Stromal cell of bone marrow (primary cell): ENCODE measurements at places on chromosomes 2 and 18.

- DNase-seq, result no peak
Observed at GRCh38 chr2:58047373-58047935, 848 bp downstream of the VRK2 start.

DNA sequence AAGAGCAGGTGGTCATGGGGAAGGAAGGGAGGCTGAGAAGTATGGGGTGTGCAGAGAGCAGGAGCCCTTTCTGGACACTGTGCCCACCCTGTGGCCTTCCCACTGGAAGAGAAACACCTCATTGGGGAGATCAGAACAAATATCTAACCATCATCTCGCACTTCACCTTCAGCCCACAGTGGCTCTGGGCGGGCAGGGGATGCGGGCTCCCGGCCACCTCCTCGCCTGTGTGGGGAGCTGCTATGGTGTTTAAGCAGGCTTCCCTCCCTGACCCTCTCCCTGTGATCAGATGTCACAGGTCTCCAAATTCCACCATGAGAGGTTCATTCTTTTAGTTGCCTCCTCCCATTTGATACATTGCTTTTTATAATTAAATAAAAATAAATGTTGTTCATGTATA lies 5.0 kb downstream of the FBLN7 start:
- no peak for DNase-seq

DNA sequence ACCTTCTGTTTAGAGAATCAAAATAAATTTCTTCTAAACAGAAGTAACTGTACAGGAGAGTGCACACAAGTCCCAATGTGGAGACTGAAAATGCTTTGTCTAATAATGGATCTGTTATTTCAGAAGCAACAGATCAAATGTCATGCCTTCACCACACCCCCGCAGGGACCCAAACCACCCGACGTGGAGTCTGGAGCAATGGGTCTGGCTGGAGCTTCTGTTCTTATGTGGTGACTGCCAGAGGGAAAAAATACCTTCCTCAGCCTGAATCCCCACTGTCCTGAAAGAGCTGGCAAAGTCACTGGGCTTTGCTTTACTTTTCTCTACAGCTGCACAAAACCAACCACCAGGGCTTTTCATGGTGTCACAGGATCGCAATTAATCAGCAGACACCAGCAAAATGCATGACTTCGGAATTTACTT lies 119.0 kb upstream of the ZFP36L2 start:
- DNase-seq, result peak; percentile 38

DNA sequence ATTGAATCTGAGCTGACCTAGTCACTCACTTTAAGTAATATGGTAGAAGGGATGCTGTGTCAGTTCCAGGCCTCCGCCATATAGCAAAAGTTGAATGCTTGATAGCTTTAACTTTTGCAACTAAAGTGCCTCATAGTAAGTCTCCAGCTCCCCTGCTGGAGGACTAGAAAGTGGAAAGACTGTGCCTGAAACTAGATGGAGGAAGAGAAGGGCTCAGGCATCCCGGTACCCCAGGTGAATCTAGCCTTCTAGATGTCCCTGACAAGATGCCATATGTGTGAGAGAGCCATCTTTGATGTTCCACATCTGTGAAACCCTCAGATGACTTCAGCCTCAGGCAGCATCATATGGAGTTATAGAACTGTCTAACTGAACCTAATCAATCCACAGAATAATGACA lies 21.0 kb downstream of the OTX1 start:
- DNase-seq, result no peak

DNA sequence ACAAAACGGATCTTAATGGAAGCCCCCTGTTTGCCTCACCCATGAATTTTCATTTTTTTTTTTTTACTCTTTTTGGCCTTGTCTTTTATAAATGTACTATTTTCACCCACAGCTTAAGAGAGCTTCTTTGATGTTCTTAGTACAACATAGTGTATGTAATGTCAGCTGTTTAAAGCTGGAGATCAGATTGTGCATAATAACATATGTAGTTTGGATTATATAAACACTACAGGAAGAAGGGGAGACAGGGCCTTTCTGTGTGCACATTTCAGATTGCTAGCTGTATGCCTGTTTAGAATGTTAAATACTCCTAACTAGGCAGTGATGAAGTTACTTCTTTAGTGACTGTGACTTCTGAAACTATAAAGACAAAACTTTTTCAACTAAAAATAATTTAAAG lies 2.1 kb upstream of the TANC1 start:
- DNase-seq, result no peak

DNA sequence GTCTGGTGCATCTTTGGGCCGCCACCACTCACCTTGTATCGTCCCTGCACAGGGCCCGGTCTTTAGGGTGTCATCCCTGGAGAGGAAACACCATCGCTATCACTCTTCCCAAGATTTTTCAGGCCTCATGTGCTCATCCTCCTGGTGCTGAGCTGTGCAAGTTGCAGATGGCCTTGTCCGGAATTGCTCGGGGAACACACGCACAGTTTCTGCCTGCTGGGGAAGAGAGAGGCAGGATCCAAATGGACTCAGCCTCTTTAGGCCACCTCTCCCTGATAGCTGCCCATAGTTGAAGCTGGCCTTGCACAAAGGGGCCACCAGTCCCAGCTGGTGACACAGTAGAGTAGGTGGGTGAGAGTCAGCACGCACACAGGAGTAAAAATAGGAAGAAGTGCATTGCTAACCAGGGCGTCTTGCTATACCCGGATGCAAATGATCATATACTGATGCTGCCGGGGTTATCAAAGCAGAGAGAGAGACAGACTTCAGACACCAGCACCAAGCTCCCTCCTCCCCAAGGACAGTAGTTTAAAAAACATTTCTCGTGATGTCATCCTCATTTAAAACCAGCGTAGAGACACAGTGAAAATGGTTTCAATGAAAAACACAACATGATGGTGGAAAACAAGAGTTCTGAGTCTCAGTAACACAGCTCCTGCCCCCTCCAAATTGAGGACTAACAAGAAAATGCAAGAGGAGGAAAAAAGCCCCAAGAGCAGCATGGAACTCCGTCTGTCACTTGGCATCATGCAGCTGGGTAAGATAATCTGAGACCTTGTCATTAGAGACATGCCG lies 147.5 kb upstream of the NCK2 start:
- DNase-seq, result no peak

- DNase-seq, result no peak
Observed at GRCh38 chr2:120439637-120440384, 93.9 kb downstream of the INHBB start.

- no peak for DNase-seq
Observed at GRCh38 chr2:240899468-240899865, 3.5 kb upstream of the MAB21L4 start.

DNA sequence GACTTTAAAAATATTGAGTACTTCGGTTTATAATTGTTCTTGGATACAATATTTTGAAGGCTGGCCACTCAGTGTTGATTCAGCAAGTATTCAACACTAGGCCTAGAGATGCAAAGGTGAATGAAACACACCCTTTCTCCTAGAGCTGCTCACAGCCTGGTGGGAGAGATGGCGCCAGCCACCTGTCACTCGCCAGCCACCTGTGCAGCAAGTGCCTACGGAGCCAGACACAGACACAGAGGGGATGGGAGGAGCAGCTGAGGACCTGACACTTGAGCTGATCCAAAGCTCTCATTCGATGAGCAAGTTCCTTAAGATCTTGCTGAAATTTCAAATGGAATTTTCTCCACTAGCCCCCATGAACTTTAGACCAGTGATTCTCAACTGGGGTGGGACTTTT lies 151.1 kb upstream of the RIOK3 start:
- no peak for DNase-seq

DNA sequence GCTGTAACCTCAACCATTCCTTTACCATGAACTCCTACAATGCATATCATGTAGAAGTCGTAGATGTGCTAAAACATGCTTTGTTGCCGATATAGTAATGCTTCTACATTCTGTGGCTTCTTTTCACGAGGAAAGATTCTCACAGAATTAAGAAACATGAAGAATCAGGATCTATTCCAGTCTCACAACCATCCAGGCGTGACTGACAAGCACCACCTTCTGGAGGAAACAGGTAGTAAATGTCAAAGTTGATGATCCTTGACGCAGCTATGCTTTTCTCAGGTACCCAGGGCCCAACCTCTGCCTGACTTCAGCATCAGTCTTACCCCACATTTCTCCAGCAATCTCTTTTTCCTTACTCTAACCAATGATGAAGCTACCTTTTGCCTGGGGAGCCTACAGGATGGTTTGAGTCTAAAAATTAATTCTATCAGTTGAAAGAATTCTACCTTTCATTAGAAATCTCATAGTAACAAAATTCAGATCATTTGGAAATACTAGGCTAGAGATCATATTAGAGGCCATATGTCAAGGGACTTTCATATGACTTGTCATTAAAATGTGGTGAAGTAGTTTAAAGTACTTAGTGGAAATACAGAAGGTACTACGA lies 123.3 kb upstream of the RND3 start:
- DNase-seq, result no peak

- no peak for DNase-seq
Observed at GRCh38 chr2:137999273-137999672, 35.0 kb downstream of the HNMT start.

- no peak for DNase-seq
Observed at GRCh38 chr2:136114382-136114781, 3.6 kb downstream of the CXCR4 start.

DNA sequence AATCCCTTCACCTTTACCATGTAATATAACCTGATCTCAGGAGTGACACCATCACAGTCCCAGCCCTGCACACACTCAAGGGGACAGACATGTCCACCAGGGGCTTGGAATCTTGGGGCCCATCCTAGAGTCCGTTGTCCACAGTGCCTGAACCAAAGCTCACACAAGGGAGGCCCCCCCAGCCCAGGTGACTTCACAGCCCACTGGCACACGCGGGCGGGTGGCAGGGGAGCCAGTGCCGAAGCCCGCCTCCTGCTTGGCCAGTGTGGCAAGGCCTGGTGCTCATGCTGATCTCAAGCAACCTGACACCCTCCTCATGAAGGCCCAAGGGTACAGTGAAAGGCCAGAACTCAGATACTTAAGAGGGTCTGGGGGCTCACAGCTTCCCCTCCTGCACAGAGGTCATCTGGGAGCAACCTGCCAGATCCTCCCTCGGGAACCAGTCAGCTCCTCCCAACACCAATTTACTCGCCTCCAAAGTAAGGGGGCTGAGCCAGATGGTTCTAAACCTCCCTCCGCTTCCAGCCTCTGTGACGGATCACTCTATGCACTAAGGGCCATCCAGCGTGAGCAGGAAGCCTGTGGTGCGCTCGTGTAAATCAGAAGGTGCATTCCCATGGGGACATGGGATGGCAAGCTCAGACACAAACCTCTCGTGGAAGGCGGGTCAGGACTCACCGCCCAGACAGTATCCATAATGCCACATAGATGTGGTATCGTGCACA lies 3.2 kb upstream of the RAB17 start:
- DNase-seq, result no peak

GRCh38 chr2:160298960-160299359 lies 98.9 kb upstream of the ITGB6 start:
- no peak for DNase-seq

DNA sequence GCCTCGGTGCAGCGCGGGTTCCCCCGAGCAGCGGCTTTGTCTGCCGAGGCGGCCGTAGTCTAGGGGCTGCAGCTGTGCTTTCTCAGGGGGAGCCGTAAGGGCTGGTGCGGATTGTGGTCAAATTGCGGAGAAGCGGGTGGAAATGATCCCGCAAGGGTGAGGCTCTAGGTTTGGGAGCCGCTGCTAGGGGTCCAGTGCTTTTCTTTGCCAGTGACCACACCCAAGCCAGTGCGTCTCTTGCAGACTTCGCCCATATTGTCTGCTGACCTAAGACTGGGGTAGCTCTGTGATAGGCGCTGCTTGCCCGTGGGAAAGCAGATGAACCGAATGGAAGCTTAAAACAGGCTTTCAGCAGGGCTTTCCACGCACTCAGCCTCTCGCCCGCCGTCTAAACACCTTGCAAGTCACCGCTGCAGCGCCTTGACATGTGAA lies 2.1 kb downstream of the DPYSL5 start:
- DNase-seq, result no peak

GRCh38 chr2:168698969-168699368 lies 103.5 kb upstream of the NOSTRIN start:
- no peak for DNase-seq

DNA sequence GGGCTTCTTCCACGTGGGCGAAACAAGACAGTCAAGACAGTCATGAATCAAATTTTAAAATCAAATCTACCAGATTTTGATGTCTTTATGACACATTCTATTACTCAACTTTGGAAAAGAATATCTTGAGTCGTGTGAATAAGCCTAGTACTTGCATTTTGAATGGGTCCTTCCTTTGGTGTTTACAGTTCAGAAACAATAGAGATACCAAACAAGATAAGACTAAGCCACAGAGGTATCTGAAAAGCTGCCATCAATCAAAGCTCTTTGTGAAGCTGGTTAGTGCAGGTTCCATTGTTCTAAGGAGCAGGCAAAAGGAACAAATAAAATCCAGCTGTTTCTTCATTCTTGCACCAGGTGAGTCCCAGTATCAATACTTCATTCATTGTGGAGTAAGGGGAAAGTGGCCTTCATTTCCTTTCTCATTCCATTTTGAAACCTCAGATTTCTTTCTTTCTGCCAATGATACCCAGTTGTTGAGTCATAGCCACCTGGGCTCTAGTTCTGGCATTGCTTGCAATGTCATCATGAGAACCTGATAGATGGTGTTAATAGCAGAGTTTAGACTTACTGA lies 151.7 kb upstream of the L3MBTL4 start:
- DNase-seq, result no peak

- DNase-seq, result no peak
Observed at GRCh38 chr2:158904627-158905177, 63.7 kb upstream of the TANC1 start.

DNA sequence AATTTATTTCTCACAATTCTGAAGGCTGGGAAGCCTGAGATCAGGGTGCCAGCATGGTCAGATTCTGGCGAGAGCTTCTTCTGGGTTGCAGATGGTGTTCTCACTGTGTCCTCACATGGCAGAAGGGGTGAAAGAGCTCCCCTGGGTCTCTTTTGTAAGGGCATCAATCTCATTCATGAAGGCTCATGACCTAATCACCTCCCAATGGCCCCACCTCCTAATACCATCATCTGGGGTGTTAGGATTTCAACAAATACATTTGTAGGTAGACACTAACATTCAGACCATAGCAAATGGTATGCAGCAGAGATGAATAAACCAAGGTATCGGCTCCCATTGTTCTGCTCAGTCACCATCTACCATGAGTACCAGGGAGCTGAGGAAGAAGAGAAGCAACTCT lies 32.7 kb downstream of the YPEL5 start:
- no peak for DNase-seq

GRCh38 chr18:79300413-79300812 lies 95.3 kb upstream of the NFATC1 start:
- DNase-seq, result no peak

- peak; percentile 2 for DNase-seq
Observed at GRCh38 chr2:214076527-214076926, 334.3 kb upstream of the VWC2L start.

- no peak for DNase-seq
Observed at GRCh38 chr2:174798801-174799200, 34.5 kb upstream of the CHRNA1 start.
